ENCODE measurements at places on chromosomes 16 and 17.

DNA sequence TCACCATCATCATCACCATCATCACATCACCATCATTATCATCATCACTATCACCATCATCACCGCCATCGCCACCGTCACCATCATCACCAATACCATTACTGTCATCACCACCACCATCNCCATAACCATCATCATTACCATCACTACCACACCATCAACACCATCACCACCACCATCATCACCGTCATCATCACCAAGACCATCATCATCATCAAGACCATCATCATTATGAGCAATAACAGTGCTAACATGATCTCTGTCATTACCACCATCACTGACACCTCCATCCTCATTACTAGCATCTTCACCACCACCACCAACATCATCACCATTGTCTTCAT, 16.1 kb upstream of the ZNF469 start:
- DNase-seq = no peak

- no peak for DNase-seq
Observed at GRCh38 chr17:6775871-6776405, at the start of gene FBXO39. FBXO39 (plus strand) TSS chr17:6776215; CDS start chr17:6779869, 3,654 bp downstream.

GRCh38 chr16:75198135-75198600, 8.8 kb downstream of the CTRB2 start:
- DNase-seq = no peak

DNA sequence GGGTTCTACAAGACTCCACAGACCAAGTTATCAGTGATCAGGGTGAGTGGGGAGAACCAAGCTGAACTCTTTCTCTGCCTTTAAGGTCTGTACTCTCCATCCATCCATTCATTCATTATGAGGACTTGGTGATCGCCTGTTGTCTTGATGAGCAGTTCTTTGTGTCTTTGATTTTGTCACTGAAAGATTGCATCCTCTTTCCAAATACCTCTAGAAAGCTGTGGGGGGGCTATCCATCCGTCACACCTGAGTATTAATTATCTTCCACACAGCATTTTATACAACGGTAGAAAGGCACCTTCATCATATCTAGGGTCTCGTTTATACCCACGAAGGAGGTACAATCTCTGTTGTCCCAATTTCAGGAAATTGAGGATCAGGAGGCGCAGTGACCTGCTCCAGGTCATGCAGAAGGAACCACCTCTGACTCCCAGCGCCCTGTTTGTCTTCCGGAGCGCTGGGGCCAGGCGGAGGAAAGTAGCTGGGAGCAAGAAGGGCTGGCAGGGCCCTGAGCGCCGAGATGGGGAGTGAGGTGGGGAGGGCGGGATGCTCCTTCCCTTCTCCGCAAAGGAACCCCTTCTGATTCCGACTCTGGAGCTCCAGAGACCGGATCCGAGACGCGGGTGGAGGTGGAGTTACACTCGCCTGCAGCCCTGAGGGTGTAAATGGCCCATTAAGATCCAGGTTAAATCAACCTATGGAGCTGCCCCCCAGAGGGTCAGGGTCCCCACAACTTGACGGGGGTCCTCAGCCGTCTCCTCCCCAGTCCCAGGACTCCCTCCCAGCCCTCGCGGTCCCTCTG, 605 bp upstream of the ABAT start:
- no peak for DNase-seq

DNA sequence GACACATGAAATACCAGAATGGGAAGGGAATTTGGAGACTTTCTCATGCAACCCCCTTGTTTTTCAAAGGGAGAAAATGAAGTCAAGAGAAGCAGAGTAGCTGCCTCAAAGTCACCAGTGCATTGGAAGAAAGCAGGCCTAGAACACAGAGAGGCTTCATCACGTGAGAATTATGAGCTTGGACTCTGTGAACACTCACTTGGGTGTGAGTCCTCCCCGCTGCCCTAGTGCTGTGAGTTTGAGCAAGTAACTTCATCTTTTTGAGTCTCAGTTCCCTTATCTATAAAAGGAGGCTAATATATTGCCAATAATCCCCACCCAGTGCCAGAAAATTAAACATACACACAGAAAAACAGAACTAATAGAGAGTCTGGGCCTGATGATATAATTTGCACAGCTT, 315.8 kb downstream of the XYLT1 start:
- no peak for DNase-seq

DNA sequence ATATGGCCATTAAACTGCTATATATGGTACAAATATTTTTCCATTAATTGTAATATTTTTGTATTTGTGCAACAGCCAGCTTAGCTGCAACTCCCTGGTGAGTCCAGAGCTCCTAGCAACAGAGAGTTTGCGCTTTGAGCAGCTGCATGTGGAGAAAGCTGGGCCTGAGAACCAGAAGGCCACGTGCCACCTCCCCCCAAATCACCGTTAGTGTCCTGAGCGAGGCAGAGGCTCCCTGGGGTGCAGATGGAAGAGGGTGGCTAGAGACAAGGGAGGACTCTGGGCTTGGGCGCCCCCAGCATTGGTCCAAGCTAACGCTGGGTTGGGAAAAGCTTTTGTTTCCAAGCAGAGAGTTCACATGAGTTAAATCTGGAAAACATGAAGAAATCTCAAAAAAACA, 41.6 kb downstream of the HSBP1 start:
- no peak for DNase-seq

DNA sequence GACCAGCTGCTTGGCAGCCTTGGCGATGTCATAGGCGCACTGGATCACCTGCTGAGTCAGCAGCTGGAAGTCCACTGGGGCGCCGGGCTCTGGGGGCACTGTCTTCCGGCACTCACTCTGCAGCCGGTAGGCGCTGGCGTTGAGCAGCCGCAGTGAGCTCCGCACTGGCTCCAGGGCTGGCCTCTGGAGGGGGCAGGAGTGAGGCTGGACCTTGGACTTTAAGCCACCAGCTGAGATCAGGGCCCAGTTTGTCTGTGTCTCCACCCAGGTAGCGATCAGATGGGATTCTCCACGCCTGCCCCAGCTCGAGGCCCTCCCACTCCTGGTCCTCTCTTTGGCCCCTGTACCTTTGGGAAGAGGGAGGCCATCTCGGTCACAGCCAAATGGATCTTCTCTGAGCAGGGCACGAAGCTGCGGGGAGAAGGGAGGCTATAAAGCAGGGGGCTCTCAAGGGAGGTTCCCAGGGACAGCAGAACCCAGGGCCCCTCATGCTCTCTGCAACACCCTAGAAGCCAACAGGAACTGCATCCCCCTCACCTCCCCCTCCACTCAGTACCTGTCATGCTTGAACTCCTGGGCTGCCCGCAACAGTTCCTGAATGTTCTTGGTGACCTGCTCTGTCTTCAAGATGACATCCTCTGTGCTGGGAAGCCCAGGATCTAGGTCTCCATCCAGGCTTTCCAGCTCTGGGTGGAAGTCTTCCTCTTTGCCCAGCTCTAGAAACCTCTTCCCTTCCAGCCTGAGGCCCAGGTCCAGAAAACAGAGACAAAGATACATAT, 6.4 kb downstream of the TP53I13 start:
- DNase-seq = no peak

- DNase-seq = no peak
Observed at GRCh38 chr17:69547947-69548346, 133.4 kb downstream of the MAP2K6 start.

DNA sequence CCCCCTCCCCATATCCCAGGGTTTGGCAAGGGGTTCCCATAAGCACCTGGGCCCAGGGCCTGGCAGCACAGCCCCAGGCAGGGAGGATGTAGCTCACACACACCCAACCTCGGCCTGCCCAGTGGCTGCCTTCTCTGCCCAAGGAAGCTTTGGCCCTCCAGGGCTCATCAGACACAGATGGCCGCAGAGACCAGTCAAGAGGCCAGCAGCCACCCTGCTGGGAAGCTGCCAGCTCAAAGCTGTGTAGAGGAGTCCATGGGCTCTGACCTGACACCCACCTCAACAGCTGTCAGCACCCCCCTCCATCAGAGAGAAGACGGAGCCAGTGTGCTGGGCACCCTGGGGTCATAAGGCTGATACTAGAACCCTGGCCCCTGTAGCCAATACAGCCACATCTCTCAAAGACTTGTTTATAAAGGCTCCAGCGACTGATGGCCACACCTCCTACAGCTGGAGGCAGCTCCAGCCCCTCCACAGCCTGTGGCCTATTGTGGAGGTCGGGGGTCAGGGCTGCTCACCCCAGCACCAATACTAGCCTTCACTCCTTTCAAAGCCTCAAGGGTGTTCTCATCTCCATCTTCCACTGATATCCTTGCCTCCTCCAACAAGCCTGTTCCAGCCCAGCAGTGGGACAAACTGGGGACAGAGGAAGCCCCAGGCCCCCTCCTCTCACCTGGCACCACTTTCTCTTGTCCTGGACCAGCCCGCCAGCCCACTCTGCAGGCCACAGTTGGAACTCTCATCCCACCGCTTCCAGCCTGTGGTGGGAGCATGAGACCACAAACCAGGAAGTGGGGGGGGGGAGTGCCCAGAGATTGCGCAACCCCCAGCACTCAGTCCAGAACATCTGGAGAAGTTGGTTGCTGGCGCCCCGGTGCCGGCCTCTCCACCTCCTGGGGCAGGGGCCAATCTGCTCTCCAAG, 2.2 kb upstream of the MPG start:
- no peak for DNase-seq

Data from amygdala (tissue), 56 donors.